Vagina (tissue), 2 donors: ENCODE measurements at places on chromosomes 3 and 15.

GRCh38 chr3:128763967-128764366, 38.0 kb downstream of the RAB7A start:
- DNase-seq = no peak

- no peak for DNase-seq
Measured at GRCh38 chr3:171088496-171088895, 62.0 kb upstream of the SLC2A2 start.

DNA sequence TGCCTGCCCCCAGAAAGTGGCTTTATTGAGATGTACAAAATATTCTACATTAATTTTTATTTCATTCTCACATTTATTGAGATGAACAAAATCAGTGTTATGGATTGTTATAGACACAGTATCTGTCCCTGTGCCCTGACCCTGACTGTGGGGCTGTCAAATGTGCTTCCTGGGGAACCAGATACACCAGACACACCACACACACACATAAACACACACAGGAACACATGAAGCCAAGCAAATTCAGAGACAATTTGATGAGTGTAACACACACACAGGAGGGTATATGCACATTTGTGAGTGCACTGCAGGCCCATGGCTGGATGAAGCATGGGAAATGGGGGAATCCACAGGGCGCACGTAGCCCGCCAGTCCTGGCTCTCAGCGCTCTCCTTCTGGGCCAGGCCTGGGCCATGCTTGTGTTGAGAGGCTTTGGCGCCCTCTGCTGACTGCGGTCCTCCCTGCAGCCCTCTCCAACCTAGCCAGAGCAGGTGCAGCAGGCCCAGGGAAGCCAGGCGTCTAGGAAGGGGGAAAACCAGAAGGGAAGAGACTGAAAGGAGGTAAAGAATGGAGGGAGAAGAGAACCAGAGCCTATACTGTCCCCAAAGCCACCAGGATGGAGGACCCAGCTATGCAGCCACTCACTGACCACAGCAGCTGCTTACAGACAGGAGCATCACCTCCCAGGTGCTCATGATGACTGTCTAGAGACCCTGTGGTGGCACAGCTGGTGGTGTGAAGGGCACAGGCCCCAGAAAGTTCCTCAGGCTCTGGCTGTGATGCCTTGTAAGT, 18.0 kb upstream of the LOXL1 start:
- no peak for DNase-seq

GRCh38 chr3:12991861-12992281, 81.4 kb downstream of the IQSEC1 start:
- DNase-seq = no peak

DNA sequence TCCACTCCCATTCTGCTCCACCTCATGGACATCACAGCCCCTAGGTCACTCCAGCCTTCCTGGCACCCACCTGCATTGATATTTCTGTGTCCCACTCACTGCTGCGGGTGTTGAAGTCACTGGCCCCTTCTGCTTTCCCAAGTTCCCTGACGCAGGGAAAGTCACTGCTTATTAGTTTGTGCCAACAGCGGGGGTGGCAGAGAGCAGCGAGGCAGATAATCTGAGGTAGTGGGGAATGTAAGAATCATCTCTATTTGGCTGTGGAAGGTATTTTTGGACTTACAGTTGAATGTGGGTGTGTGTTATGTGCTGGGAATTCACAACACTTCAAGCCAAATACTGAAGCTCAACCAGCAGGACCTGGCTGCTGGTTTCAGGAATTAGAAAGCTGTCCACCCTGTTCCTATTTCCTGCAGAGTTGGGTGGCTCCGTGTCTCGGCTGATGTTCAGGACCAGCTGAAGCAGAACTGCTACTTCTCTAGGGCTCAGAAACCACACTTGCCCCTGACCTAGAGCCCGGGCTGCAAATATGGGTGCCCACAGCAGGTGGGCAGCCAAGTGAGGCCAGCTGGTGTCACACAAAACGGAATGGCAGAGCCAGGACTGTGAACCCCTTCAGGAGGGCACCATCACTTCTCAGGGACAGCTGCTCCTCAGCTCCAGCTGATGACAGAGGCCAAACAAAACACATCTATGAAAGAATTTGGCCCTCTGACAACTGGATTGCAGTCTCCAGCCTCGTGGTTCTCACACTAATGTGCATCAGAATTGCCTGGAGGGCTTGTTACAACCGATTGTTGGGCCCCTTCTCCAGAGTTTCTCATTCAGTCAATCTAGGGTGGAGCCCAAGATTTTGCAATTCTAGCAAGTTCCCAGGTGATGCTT, 57.7 kb downstream of the SEMA5B start:
- DNase-seq = no peak

DNA sequence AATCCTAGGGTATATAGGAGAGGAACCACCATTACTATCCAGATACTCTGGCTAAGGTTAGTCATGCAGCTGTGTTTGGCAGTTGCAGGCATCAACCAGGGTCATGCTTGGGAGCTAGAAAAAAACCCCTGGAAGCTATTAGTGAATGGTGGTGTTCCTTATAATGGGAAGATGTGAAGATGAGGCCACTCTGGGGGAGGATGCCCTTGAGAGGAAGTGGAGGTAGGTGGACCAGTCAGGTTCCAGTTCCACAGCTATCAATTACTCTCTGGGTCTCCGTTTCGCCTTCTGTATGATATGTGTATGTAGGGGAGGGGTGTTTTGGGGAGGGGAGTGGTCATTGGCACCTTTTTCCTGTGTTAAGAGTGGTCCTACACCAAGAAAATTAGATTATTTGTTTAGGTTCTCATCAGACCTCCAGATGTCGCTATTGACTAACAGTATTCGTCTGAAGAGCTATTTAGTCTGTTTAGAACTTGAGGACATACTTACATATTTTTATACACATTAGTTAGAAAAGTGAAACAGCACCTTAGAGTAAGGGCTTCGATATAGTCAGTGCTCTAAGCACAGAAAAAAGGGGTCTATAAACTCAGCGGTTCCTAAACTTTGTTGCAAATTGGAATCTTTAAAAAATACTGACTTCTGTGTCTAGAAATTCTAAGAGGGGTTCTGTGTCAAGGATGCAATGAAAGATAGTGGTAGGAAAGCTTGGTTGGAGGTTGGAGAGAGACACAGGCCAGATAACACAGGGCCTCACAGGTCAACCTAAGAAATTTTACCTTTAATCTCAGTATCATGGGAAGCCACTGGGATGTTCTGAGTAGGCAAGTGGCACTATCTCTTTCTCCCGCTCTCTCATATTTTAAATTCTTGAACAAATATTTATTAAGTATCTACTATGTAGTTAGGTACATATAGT, 9.1 kb upstream of the HPS3 start:
- no peak for DNase-seq

- DNase-seq = no peak
Measured at GRCh38 chr3:161946443-161946960, 449.9 kb downstream of the OTOL1 start.

- no peak for DNase-seq
Measured at GRCh38 chr15:34713635-34714034, 41.2 kb downstream of the GJD2 start.

DNA sequence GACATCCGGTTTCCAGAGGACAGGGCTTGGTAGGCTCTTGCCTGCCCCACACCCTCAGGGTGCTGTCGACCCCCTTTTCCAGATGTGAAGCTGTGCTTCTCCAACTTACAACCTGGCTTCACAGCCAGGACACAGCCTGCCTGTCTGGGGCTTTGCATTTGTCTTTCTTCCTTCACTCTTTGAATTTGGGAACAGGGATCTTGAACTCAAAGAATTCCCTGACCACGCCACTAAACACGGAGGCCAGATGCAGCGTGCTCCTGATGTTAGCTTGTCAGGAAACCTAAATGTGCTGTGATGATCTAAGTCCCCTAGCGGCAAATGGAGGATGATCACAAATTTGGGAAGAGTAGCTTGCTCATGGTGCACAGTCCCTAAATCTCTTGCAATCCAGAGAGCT, 244.8 kb upstream of the RGMA start:
- no peak for DNase-seq

DNA sequence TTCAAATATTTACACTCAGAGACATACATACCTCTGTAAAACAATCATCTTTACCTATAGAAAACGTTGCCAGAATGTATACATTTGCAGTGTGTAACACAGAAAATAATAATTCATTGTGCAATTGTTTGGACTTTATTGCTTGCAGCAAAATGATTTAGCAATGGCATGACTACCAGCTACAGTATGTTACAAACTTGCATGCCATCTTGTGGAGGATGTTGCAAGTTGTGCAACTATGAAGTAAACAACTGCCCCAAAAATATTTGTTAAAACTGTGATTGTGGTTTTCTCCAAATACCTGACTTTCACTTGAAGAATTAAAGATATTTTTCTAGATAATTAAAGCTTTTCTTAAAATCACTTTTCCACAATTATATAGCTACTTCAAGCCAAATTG, 27.1 kb upstream of the C3orf49 start:
- DNase-seq = no peak

- DNase-seq = no peak
Measured at GRCh38 chr15:93046120-93046519, 42.9 kb downstream of the RGMA start.

DNA sequence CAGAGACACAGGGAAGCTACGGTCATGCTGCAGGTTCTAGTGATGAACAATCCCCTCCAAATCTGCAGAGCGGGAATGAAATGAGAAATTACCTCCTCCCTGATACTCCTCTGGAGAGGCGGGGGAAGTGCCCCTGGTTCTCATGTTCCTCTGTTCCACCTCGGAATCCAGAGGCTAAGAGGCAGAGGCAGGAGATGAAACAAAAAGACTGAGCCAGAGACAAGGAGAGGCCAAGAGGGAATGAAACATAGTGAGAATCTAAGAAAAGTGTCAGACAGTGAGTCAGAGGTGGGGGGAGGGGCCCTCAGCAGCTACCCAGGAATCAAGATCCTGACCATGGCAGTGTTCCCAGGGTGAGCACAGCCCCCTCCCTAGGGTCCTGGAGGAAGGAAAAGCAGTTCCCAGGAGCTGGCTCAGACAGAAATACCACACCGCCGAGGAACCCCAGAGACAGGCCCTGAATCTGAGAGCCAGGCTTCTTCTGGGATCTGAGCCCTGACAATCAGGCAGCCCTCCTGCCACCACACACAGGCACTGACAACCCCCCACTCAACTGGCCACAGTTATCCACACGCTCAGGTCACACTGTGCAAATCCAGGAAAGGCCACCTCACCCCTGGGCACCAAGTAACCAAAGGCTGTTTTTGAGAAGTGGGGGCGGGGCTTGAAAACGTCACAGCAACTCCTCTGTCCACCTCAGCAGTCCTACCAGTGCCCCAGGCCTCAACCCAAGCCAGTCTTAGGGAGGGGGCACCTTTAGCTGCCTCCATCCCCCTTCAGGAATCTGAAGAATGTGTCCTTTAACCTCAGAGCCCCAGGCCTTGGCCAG, 2.4 kb downstream of the CSRNP1 start:
- DNase-seq = no peak

GRCh38 chr3:138717348-138717747, 108.8 kb downstream of the FAIM start:
- no peak for DNase-seq

GRCh38 chr3:25648107-25648535, 16.6 kb downstream of the TOP2B start:
- no peak for DNase-seq

DNA sequence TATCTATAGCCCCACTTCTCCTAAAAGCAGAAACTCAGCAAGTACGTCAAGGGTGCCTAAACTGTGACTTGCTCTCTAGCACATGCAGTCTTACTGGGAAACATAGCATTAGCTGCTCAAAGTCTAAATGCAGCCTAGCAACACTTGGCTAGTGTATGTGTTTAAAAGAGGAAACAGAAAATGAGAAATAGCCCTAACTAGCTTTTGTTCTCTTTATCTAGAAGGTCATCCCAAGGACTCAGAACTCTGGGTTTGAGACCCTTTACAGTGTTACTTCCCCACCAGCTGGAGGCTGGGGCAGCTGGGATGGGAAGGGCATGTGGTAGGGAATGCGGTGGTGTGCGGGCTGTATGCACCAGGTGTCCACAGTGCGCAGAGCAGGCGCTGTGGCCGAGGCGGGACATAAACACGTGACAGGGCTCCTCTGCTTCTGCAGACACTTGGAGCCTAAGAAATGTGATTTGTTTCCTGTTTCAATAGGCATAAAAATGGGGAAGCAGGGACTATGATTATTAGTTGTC, 13.3 kb downstream of the ETV5 start:
- DNase-seq = no peak

- DNase-seq = no peak
Measured at GRCh38 chr3:186411994-186412393, 50.0 kb upstream of the DGKG start.

- no peak for DNase-seq
Measured at GRCh38 chr3:193693774-193694173, 100.8 kb downstream of the OPA1 start.

- DNase-seq = no peak
Measured at GRCh38 chr3:102095383-102095782, 246.1 kb downstream of the NFKBIZ start.

- no peak for DNase-seq
Measured at GRCh38 chr3:188607805-188608315, 453.9 kb downstream of the LPP start.

DNA sequence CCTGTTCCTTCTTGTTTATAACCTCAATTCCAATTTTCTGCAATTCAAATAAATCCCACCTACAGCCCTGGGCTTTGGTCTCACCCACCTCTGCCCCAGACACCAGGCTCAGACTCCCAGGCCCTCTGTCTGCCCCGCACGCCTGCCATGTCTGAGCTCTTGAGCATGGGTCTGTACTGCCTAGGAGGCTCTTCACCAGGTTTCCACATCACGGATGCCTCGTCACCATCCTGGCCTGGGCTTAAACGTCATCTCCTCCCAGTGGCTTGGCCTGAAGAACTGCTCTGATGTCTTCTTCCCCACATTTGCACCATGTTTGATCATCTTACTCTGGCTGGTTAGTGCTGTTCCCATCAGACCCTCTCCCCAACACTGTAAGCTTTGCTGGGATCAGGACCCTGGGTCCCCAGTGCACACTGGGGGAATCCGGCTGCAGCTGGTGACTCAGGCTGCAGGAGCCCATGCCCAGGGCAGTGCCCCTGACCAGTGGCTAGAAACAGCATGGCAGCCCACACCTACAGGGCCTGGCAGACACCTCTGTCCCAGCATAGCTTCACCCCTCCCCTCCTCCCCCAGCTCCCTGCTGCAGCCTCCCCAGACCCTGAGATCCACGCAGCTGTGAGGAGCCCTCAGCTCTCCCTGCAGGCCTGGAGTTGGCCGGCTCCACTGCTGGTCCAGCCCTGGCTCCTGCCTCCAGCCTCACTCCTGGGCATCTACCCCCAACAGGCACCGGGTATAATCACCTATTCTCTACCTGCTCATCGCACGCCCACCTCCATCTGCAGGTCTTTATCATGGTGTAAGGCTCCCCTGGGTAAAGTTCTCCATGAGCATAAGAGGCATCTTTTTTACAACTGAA, 162.8 kb upstream of the NSMCE3 start:
- DNase-seq = peak; percentile 89

- DNase-seq = no peak
Measured at GRCh38 chr3:56468184-56469106, at the start of gene ERC2. TSS of gene ERC2 (minus strand) at chr3:56468467.
